ENCODE measurements at places on chromosomes 16 and 17.

- DNase-seq, result no peak
Measured at GRCh38 chr17:36001862-36002603, 680 bp upstream of the CCL15 start.

DNA sequence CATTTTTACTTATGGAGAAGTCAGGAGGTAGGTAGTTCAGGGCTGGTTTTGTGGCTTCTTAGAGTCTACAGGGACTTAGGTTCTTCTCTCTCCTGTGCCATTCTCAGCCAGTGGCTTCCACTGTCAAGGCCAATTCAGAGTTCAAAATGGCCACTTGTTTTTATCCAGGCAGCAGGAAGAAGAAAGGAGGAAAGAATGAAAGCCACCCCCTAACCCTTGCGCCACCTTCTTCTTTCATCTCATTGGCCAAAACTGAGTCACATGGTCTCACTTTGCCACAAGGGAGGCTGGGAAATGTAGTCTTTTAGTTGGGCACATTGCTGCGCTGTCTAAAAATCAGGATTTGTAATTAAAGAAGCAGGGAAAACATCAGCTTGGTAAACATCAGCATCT is 60.8 kb upstream of the MED9 start:
- DNase-seq, result no peak

DNA sequence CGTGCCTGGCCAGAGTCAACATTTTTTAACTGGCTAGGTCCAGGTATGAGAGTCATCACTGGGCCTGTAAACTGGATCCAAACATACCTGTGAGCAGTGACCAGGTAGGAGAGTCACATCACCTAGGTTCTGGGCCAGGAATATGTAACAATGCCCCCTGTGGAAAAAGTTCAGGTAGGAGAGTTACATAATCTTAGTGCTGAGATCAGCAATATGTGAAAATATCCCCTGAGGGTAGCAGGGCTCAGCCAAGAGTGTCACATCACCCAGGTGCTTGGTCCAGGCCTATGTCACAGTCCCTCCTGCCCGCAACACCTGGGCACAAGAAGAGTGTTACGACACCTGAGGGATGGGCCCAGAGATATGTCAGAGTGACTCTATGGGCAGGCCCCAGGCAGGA is 2104.7 kb downstream of the TP53TG3F start:
- no peak for DNase-seq

DNA sequence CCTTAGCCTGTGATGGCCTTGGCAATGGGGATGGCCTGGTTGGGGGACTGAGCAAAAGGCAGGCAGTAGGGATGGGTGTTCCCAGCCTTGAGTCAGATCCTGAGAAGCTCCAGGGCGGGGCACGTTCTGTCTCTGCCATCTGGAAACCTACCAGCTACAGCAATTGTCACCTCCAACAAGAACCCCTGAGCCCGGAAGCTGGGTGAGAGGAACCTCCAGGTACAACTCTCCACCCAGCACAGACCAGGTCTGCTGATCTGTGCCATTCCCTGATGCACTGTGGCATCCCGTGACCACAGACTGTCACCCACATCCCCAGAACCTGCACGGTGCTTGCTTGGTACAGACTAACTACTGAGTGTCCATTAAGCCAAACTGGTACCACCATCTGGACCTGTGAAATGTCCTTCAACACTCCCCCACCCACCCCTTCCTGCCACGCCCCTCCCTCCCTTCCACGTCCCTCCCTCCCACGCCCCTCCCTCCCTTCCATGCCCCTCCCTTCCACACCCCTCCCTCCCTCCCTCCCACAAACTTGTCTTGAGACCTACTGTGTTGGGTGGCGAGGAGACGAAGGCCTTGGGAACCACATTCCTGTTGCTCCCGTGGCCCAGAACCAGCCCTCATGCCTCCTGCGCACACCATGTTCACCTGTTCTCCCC is 16.6 kb downstream of the MYO15B start:
- no peak for DNase-seq

All from epithelial cell of prostate (primary cell).